ENCODE measurements at places on chromosomes 12 and 14. TPM values are rescaled to one million over a fixed set of nuclear protein-coding genes. Genes with fewer than 3 reads are reported as not detected.

Gene AKAP3
- total RNA-seq = 2.1 TPM

Gene LIN7A
- not detected for total RNA-seq

Gene KRT4
- total RNA-seq = not detected

Gene PLEKHH1
- 2.2 TPM for total RNA-seq

Gene TMTC1
- total RNA-seq = not detected

Gene P2RX2
- not detected for total RNA-seq

Gene HOTAIR
- total RNA-seq = not detected

Gene SERPINA6
- not detected for total RNA-seq

Gene RIPK3
- total RNA-seq = 7.6 TPM

Gene KRT6C
- not detected for total RNA-seq

Gene SELPLG
- 19.9 TPM for total RNA-seq

Gene KCNA5
- total RNA-seq = not detected

Gene ARHGAP9
- total RNA-seq = 95.9 TPM

Gene SNAPC1
- total RNA-seq = 8.7 TPM

Gene NANOG
- total RNA-seq = not detected

Gene KCNH5
- total RNA-seq = not detected

Gene RTRAF
- total RNA-seq = 275 TPM

Gene CFAP54
- 0.64 TPM for total RNA-seq

Gene P3H3
- total RNA-seq = 1.9 TPM

Gene EML5
- total RNA-seq = 3.7 TPM

Gene CCDC175
- total RNA-seq = not detected

Gene VIPAS39
- 13.3 TPM for total RNA-seq

Gene TNS2
- total RNA-seq = 0.37 TPM

Gene SCNN1A
- 0.20 TPM for total RNA-seq

Gene CLEC2A
- not detected for total RNA-seq

Gene SRRM4
- not detected for total RNA-seq

Gene PCED1B
- 138 TPM for total RNA-seq

All from activated naive CD4-positive, alpha-beta T cell treated with anti-CD3 and anti-CD28 coated beads for 36 hours (primary cell).